ENCODE measurements at places on chromosomes 7 and 10.
A peak's percentile ranks its signal among the peaks of the same experiment; 100 is the strongest.

DNA sequence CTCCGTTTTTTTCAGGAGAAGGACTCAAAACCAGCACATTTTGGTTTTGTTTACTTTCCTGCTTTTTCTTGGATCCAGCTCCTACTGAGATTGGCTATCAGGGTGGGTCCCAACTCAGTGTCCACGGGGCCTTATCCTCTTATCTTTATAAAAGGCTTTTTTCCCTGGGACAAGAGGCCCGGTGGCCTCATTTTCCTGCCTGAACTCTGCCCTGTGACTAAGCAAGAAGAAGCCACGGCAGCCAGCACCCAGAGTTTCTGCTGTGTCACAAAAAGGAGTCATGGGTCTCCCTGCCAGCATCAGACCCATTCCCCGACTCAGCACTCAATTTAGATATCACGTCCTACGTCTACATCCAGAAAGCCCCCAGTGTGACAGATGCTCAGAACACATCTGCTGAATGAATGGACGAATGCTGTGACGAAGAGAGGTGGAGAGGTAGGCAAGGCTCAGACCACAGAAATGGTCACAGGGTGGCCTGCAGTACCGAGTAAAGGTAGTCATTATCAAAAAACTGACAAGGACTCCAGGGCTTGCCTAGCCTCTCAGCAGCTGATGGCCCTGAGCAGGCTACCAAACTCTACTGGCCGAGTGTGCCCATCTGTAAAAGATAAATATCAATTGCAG is 16.7 kb downstream of the DLG5 start:
- no peak for DNase-seq

GRCh38 chr10:111360260-111360925 is 283.6 kb downstream of the ADRA2A start:
- peak; percentile 14 for DNase-seq

GRCh38 chr10:132407243-132407746 is 10.3 kb downstream of the PWWP2B start:
- DNase-seq: no peak

GRCh38 chr10:102245932-102246251 is 560 bp downstream of the GBF1 start:
- DNase-seq: no peak

GRCh38 chr7:40542982-40543741 is 408.4 kb downstream of the SUGCT start:
- no peak for DNase-seq

DNA sequence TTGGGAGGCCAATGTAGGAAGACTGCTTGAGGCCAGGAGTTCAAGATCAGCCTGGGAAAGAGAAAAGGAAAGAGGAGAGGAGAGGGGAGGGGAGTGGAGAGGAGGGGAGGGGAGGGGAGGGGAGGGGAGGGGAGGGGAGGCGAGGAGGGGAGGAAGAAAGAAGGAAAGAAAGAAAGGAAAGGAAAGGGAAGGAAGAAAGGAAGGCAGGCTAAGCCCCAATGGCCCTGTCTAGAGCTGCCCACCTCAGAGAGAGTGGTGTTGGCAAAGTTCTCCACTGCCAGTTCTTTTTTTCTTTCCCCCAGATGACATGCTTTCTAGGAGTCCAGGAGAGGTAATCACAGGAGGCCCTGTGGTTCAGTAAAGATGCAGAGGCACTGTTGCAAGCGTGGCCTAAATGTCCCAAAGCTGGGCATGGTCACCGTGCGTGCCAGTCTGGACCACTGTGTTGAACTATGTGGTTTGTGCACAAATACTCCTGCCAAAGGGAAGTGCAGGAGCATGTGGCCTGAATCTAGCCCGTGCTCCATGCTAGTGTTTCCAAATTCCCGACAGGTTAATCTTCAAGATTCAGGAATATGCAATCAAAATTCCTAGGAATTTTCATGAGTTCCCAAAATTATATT is 39.7 kb downstream of the ODAD2 start:
- DNase-seq: no peak

DNA sequence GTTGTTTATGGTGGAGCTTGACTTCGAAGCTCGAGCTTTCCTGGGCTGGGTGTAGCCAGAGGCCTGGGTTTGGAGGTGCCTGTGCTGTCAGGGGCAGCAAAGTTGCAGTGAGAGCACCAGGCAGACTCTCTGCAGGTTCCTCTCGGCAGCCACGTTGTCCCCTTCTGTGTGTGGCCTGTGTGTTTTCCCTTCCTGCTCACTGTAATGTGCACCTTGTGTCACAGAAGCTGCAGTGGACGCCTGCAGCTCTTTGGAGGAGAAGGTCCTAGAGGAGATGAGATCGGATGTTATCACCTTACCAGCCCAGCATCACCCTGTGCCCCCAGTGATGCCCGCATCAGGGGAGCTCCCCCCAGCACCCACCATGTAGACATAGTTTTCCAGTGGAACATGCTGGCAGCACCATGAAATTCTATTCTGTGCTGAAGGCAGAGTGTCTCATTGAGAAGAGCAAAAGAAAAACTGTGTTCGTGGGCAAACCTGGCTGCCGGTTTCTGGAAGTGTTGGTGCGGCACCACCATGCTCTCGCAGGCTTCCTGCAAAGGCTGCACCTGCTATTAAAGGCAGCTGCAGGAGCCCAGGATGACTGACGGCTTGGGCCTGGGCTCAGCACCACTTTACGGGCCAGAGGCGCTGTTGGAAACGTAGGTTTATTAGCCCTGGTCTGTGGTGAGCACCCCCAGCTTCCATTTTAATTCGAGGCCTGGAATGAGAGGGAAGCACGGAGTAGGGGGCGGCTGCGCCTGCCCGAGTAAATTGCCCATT is 609.8 kb upstream of the FOXK1 start:
- DNase-seq: no peak

DNA sequence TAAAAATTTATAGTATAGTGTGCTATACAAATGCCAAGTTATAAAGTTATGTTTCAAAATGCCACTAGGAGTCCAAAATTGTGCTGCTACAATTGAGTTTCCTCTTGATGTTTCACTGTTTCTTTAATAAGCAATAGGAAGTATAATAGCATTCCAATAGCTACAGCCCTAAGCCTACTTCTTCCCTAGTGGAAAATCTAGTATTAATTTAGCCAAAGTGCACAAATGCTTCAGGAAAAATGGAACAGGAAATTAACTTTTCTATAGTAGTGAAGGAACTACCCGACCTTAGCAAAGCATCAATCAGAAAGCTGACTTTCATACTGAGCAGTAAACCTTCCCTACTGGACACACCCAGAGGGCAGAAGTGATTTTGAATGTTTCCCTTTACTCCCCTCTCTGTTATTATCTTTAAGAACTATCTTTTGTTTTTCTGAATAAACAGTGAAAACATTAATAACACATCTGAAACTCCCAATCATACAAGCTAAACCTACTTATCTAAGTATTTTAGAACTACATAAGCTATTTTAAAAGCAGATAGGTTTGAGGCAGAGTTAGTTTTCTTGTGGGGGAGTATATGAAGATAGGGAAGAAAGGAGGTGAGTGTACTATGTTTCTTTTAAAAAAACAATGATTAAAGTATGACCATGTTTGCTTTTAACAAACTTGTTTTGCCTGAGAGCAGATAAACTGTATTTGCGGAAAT is 13.7 kb downstream of the CPED1 start:
- no peak for DNase-seq

- no peak for DNase-seq
Observed at GRCh38 chr7:25456467-25457171, 228.3 kb upstream of the NPVF start.

GRCh38 chr10:75956624-75957023 is 525.2 kb downstream of the LRMDA start:
- no peak for DNase-seq

DNA sequence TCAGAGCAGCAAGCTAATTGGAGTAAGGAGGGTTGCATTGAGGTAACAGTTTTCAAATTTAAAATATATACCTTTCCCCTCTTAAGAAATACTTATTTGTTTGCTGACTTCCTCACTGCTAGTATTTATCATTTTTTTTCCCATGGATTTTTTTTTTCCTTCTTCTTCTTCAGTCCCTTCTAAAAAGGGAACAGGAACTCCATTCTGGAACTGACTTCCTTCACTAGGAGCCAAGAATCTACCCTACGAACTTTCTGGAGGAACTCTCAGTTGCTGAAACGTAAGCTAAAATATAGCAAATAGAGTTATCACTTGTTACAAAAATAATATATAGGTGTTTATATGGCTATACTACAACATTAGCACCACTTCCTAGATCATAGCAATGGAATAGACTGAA is 95.4 kb downstream of the HGF start:
- no peak for DNase-seq

DNA sequence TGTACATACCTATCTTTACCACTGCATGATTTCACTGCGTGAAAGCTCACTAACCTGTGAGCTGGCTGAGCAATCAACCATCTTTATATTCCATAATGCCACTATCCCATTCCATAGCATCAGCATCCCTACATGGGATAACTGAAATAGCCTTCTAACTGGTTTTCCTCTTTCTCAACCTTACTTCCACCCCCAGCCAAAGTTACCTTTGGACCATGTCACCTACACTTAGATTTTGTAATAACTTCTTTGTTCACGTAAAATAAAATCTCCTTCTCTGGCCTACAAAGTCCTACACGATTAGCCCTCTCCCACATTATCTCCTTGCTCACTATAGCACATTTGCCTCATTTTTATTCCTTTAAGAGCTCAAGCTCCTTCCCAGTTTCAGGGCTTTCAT is 2.5 kb downstream of the PSMA2 start:
- no peak for DNase-seq

GRCh38 chr7:158395780-158396278 is 191.8 kb downstream of the PTPRN2 start:
- no peak for DNase-seq

DNA sequence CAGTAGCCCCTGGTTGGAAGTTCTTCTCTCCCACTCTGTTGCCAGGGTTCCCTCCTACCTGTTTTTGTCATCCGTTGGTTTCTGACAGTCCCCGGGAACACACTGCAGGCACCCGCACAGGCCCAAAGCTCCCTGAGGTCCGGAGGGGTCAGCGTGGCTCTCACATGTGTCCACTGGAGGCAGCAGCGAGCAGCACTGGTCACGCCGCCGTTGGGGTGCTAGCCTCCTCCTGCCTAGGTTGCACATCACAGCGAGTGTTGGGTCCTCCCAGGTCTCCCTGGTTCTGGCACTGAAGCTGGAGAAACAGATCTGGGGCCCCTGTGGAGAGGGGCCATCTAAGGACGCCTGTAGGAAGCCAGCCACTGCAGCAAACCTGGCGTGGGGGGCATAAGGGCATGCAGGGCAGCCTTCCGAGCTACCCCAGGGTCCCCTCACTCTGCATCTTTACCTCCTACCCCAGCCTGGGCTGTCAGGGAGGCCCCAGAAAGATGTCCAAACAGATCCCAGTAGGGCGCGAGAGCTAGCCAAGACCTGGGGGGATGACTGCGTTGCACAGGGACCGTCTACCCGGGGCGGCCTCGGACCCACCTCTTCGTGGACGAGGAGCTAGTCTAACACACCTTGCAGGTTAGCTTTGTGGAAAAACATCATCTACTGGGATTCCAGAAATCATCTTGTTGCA is 28.9 kb downstream of the LRRC27 start:
- peak; percentile 36 for DNase-seq

- DNase-seq: no peak
Observed at GRCh38 chr10:68135362-68135761, 26.1 kb downstream of the MYPN start.

DNA sequence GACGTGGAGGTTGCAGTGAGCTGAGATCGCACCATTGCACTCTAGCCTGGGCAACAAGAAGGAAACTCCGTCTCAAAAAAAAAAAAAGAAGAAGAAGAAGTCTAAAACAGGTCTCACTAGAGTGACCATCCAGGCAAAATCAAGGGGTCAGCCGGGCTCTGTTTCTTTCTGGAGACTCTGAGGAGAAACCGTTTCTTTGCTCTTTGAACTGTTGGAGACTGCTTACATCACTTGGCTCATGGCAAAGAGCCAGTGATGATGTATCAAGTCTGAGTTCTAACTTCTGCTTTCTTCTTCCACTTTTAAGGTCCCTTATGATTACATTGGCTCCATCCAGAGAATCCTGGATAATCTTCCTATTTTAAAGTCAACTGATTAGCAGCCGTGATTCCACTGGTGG is 306.8 kb downstream of the WDR11 start:
- no peak for DNase-seq

- no peak for DNase-seq
Observed at GRCh38 chr7:148222721-148223120, 367.8 kb upstream of the C7orf33 start.

- DNase-seq: no peak
Observed at GRCh38 chr10:33799281-33799943, 464.9 kb upstream of the NRP1 start.

DNA sequence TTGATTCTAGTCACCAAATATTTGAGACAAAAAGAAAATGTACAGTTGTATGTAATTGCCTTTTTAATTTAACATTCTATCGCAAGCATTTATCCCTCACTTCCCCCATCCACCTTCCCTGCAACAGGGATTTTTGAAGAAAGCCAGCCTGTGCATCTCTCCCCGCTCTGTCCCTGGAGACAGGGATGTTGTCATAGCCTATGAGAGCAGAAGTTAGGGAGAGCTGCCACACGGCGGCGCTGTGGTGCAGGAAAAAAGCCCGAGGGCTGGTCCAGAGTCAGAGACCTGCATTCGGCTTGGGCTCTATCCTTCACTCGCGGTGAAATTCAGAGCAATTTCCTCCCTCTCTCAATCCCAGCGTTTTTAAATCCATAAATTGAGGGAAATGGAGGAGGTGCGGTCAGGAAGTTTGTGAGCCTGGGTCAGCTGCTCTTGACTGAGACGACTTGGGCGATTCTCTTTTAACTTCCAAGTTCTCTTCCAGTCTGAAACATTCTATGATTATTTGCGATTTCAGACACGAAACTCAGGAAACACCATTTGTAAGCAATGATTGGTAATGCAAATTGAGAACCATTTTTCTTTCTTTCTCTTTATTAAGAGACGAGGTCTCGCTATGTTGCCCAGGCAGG is 17.5 kb downstream of the HKDC1 start:
- DNase-seq: peak; percentile 93

- peak; percentile 38 for DNase-seq
Observed at GRCh38 chr7:152674860-152675758, 832 bp downstream of the XRCC2 start.

- DNase-seq: no peak
Observed at GRCh38 chr10:73641328-73642060, at the start of gene MYOZ1. Gene MYOZ1 (minus strand): TSS chr10:73641474. CDS start chr10:73640017, 1,457 bp downstream.

DNA sequence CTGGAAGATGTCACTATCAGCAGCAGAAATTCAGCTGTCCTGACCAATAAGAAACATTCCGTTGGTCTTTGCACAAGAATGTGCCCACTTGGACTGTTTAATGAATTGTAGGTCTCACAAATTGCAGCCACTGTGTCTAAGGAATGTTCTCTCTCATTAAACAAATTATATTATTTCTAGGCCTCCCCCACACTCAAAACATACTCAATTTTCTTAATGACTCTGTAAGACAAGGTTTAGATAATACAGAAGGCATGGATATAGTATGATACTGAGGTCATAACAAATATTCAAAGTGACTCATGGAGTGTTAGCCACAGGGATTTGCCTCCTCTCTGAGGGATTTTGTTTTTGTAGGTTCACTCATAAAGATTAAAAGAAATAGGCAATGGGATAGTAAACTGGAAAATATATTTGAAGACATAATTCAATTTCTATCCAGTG is 197.5 kb downstream of the PTN start:
- no peak for DNase-seq

- no peak for DNase-seq
Observed at GRCh38 chr7:116582806-116583444, 58.1 kb downstream of the CAV1 start.

GRCh38 chr10:119022846-119023552 is 6.5 kb upstream of the NANOS1 start:
- DNase-seq: no peak

GRCh38 chr7:43856996-43857395 is 12.3 kb downstream of the MRPS24 start:
- no peak for DNase-seq

- no peak for DNase-seq
Observed at GRCh38 chr7:55413442-55413841, 48.3 kb downstream of the LANCL2 start.

GRCh38 chr7:69659983-69660382 is 61.7 kb downstream of the AUTS2 start:
- DNase-seq: no peak
